ENCODE measurements at places on chromosomes 1 and 21.
A peak's percentile ranks its signal among the peaks of the same experiment; 100 is the strongest.

DNA sequence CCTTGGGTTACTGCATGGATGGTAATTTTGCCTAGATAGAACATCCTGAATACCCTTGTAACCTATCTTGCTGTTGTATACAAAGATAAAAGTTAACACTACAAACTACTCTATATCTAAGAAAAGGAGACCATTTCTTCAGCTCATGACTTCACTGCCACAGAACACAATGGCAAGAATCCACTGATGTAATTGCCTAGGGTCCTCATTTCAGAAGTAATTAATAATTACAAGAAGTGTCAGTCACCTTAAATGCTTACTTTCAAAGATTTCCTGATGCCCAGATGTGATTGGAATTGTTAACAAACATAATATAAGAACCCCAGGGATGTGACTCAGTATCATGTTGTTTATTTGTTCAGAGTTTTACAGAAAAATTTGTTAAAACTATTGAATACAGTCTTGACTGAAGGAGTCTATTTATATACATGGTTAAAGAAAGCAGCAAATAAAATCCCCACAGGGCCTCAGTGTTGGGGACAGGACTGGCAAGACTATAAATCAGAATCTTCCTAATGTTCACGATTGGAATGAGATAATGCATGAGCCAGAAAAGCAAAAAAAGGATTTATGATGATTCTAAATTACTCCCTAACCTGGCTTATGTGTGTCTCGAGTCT, 83.9 kb downstream of the CRB1 start:
- no peak for DNase-seq

- peak; percentile 99 for DNase-seq
Observed at GRCh38 chr1:181112071-181112929, 23.8 kb downstream of the IER5 start.

DNA sequence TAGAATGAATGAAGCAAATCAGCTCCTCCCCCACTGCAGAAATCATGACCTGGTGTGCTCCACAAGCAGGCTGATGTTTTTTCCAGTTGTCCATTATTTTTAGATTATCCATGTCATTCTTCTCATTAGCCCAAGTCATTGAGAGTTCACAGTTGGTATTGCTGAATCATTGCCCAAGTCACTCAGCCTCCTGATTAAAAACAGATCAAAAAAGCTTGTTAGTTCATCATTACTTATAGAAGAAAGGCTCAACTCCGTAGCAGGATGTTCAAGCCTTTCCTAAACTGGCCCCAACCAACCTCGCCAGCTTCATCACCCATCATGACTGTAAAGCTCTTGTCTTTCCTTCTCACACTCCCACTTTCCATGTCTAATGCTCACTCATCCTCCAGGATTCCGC, 161.3 kb upstream of the CTTNBP2NL start:
- DNase-seq = no peak

DNA sequence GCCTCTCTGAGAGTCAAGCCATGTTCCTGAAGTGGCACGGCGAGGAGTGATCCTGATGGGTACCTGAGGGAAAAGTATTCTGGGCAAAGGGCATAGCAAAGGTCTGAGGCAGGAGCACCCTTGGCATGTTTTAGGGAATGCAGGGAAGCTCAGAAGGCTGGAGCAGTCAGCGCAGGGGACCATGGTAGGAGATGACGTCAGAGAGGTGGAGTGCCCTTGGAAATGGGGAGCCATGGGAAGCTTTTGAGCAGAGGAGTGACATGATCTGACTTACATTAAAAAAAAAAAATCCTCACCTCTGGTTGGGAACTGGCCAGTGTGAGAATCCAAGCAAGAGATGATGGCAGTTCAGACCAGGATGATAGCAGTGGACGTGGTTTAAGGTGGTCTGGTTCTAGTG, 37.2 kb downstream of the PDPN start:
- DNase-seq = no peak

GRCh38 chr21:33033094-33033951, 7.6 kb downstream of the OLIG2 start:
- no peak for DNase-seq

DNA sequence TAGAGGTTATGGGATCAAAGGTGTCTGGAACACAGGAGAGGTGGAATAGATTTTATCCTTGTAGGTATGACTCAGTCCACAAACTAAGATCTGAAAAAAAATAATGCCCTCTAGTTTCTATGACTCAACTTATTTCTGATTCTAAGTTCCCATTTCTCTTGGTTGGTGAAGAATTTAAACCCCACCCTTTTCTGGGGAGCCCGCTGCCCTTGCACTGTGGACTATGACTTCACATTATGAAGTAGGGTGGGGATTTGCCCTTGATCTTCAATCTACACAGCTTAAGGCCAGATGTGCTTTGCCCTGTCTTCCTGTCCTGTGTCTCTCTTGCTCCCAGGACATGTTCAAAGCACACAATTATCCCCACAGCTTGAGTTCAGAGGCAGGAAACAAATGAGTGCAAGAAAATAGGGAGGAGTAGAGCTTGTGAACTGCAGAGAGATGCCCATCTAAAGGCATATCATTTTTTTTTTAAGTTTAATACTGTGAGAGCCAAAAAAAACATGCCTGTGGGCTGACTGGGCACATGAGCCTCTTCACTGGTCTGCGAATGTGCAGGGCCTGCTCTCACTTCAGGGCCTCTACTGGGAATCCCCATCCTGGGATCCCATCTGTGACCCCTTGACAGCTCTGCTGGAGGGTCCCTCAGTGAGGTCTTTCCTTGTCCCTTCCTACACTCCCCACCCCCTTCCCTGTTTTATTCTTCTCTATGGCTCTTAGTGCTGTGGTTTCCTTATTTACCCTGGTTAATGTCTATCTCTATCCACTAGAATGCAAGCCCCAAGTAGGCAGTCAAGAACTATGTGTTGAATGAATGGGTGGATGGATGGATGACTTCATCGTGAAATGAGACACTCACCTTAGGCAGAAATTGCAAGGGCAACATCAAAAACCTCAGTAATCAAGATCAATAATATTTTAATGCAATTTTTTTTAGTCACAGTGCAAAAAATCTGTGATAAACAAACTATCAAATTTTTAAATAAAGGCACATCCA, 61.5 kb downstream of the CD58 start:
- peak; percentile 90 for DNase-seq

- peak; percentile 88 for DNase-seq
Observed at GRCh38 chr21:38159355-38159754, 97.4 kb upstream of the KCNJ15 start.

- peak; percentile 40 for DNase-seq
Observed at GRCh38 chr1:47751996-47752451, 245.2 kb downstream of the TRABD2B start.

- DNase-seq = no peak
Observed at GRCh38 chr1:156673387-156674121, 3.7 kb downstream of the NES start.

GRCh38 chr1:116794804-116795481, 40.7 kb downstream of the CD2 start:
- no peak for DNase-seq

DNA sequence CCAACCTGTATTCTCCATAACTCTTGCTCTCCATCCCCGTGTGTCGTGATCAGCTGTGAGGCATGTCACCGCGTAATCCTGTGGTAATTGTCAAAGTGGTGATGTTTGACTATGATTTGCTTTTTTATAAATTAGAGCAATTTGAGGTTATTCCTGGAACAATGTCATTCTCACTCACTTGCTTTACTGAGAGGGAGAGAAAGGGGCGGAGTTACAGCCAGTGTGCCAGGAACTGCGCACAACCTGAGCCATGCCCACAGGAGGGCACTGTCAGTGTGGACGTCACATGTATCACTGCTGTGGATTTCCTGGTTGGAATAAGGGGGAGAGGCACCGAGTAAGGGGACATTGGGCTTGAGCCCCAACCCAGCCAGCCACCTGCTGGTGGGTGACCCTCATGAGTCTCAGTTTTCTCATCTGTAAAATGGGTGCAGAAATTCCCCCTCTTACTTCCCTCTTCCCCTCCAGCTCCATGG, 6.9 kb downstream of the ADGRB2 start:
- DNase-seq = no peak

DNA sequence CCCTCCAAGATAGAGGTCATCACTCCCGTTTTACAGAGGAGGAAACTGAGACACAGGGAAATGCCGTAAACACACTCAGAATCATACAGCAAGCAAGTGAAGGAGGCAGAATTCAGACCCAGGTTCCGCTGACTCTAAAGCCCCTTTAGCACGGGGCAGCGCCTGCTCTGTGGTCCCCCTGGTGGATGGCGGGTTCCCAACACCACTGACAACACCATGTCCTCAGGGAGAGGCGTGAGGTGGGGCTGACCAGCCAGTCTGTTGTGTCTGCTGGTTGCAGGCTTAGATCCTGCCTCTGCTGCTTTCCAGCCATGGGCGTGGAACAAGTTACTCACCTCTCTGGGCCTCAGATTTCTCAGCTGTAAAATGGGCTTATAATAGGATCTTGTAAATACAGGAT, 617.3 kb downstream of the MATN1 start:
- DNase-seq = peak; percentile 57

- DNase-seq = no peak
Observed at GRCh38 chr1:219489636-219490035, 123.3 kb downstream of the ZC3H11B start.

DNA sequence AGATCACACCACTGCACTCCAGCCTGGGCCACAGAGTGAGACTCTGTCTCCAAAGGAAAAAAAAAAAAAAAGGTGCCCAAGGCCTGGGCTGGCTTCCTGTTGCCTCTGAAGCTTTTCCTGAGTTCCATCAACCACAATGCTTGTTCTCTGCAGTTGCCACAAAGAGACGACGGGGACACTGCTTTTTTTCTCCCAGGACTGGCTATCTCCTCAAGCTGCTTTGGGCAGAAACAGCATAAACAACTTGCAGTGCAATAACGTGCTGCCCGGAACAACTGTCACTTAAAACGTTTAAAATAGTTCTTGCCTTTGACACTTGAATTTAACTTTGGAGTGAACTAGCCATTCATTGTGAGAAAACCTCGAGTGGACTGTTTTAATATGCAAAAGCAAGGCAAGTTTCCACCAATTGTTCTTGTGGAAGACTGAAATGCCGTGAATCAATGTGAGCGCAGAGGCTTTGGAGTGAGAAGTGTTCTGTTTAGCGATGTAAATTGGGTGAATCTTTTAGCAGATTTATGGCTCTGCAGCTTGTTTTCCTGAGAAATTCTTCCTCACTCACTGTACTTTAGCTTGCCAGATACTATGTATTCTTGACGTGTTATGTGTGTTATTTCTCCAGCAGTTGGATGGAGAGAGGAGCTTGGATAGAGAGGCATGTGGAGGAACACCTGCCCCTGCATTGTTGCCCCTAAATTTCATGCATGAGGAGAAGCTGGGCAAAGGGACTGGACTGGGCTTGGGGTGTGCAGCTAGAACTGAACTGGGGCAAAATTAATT, 188.1 kb upstream of the KIAA0040 start:
- DNase-seq = no peak

- DNase-seq = peak; percentile 83
Observed at GRCh38 chr1:183291802-183292514, 105.9 kb downstream of the LAMC2 start.

DNA sequence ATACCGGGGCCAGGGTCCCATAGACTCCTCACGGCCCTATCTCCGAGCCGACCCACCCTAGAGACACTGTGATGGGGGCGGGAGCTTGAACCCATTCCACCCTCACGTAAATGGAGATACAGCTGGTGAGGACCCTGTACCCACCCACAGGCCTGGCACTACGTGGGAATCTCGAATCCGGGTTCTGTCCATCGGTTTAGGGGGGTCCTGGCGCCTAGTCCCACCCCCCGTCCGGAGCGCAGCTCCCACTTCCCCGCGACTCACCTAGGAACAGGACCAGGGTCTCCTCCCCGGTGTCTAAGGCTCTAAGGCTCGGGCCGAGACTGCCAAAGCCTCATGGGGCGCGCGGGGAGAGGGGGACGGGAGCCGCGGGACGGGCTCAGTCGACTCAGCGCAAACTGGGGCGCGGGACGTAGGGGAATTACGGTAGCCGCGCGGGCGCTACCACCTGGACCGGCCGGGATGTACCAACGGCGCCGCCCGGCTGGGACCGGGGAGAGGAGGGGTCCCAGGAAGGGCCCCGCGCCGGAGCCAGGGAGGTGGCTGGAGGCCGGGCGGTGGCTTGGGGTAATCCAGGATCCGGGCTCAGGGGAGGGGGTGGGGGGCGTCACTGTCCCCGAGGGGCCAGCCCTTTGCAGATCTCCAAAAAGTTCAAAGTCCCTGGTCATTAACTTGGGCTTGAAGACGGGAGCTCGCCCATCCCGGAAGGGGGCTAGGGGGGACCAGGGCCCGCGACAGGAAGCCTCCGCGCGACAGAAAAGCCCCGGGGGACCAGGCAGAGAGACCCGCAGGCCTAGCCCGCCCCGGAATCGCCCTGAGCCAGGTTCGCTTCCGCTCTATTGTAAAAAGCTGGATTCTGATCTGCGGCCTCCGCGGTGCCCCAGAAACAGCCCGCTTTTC, 1.0 kb downstream of the PLEKHG5 start:
- DNase-seq = peak; percentile 85

DNA sequence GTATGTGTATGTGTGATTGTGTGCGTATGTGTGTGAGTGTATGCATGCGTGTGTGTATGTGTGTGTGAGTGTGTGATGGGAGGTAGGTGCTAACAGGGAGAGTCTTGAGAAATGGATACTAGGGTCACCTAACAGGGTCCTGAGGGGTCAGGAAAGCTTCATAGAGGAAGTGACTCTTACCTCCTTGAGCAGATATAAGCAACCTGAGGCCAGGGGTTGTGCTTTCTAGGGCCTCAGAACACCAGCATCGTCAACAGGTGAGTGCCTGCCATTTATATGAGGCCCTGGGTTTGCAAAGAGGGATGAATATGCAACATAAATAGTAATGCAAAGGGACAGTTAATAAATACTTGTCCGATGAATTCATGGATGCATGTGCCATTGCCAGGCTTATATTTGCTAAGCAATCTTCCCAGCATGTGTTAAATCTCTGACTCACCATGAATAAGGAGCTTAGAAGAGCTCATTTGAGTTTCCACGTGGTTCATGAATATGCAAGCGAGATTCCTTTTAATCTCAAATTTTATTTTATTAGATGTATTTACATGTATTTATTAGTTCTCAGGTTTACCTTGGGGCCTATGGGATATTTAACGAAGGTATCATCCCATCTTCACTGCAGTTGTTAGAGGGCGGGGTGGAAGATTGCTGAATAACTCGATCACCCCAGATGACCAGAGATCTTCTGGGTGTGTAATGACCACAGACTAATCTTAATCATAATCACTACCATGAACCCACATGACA, 438.3 kb downstream of the CAMTA1 start:
- peak; percentile 96 for DNase-seq

GRCh38 chr1:210618369-210618768, 289.7 kb downstream of the HHAT start:
- no peak for DNase-seq

- DNase-seq = peak; percentile 74
Observed at GRCh38 chr1:233240829-233241682, 54.5 kb downstream of the PCNX2 start.

GRCh38 chr1:230868736-230869385, 540 bp upstream of the C1orf198 start:
- peak; percentile 68 for DNase-seq

DNA sequence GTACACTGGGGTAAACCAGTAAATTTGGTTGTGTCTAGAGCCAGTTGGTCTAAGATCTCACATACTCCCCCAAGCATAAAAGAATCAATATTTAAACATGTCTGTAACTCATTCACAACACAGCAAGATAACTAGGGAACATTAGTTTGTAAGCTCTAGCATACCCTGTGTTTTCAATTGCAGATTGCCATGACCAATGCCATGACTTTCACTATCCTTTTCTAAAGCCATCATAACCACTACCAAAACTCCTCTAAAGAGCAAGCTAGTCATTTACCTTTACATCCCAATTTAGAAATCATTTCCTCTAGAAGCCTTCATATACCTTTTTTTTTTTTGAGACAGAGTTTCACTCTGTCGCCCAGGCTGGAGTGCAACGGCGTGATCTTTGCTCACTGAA, 56.5 kb upstream of the PLA2G4A start:
- no peak for DNase-seq
